ENCODE measurements at places on chromosomes 7 and 10.

- DNase-seq = no peak
These were observed 8.3 kb downstream of the HOXA4 start for GRCh38 chr7:27122077-27122910.

DNA sequence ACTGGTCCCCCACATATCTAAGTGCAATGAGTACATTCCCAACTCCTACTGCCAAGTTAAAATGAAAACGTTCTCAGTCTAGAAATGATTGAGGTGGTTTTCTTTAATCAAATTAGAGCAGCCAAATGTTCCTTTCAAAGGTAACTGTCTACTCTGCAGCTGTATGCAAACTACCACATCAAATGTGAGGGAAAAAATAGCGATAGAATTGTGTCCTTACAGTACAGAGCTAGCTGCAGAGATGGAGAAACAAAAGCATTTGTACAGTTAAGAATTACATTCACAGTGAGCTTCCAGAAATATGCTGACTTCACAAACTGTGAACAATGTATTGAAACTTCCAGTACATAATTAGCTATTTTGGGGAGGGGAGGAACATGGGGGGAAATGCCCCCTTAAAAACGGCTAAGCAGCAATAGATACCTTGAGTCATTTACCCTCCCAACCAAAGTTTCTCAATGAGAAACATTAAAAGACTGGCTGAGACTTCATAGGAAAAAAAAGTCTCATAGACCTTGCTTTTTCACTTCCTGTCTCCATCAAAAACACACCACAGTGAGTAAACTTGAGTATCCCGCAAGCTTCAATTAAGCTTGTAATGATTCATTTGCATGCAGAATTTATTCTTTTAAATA, 22.9 kb downstream of the CDK6 start:
- DNase-seq = no peak

DNA sequence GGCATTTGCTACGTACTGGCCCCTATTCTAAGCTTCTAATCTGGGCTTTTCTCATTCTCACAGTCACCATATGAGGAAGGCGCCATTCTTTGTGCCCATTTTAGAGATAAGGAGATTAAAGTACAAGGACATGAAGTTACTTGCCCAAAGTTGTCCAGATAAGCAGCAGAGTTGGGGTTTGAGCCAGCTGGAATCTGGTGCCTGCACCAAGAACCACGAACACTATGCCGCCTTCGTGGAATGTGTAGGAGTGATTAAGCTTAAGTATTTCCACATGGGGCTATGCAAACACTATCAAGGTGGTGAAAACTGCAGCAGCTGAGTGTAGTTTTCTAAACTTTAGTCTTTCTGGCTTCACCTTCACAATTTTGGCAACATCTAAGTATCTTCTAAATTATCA, 342.7 kb upstream of the ETV1 start:
- no peak for DNase-seq

DNA sequence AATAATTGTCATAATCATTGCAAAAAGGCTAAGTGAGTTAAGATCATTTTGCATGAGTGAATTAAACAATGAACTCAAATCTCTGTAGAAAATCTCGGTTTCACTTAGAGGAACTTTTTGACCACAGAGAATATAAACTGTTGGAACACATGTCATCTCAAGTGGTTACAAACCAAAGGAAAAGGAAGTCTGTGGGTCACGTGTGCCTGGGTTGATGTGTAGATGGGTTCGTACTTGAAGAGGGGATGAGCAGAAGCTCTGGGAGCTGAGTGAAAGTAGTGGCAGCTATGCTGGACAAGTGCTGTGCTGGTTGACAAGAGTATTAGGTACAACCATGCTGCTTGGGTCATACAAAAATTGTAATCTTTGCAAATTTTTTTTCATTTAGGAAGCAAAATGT, 35.0 kb downstream of the GLRX3 start:
- peak; percentile 25 for DNase-seq

GRCh38 chr10:104099269-104099668, 13.6 kb upstream of the COL17A1 start:
- no peak for DNase-seq

GRCh38 chr7:28759475-28759971, 198.6 kb downstream of the TRIL start:
- DNase-seq = no peak

All from T-helper 22 cell (primary cell).